ENCODE measurements at places on chromosomes 2 and 18. TPM values are rescaled to one million over a fixed set of nuclear protein-coding genes. Genes with fewer than 3 reads are reported as not detected.

GRCh38 chr2:5230855-5231254 is 461.3 kb upstream of the SOX11 start:
- no peak for DNase-seq

The SERPINB11 gene
- total RNA-seq, result not detected

The HTR2B gene
- not detected for total RNA-seq

DNA sequence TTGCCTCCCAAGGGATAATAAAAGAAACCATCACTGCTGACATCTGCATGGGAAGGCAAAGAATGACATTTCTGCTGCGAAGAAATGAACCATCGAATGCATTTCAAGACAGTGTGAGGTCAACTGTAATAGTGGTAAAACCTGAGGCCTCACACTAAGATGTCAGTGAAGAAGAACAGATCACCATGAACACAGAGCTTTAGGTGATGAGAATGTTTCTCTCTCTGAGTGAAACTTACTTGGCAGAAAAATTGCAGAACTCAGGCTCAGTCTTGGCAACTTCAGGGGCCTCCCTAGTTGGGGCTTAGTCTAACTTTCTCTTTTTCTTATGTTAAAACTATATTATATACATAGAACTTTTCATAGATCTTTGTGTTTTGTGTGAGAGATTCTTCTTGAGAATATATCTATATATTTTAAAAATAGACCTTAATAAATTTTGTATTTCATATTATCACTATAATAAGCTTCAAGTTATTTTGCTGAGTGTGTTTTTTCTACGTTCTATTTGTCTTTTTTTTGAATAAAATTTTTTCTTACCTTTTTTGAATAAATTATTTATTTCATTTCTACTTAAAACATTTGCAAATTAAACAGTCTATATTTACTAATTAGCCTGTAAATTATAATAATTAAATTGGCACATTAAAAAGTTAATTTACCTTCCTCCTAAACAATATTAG is 427.5 kb upstream of the TRIB2 start:
- no peak for DNase-seq

DNA sequence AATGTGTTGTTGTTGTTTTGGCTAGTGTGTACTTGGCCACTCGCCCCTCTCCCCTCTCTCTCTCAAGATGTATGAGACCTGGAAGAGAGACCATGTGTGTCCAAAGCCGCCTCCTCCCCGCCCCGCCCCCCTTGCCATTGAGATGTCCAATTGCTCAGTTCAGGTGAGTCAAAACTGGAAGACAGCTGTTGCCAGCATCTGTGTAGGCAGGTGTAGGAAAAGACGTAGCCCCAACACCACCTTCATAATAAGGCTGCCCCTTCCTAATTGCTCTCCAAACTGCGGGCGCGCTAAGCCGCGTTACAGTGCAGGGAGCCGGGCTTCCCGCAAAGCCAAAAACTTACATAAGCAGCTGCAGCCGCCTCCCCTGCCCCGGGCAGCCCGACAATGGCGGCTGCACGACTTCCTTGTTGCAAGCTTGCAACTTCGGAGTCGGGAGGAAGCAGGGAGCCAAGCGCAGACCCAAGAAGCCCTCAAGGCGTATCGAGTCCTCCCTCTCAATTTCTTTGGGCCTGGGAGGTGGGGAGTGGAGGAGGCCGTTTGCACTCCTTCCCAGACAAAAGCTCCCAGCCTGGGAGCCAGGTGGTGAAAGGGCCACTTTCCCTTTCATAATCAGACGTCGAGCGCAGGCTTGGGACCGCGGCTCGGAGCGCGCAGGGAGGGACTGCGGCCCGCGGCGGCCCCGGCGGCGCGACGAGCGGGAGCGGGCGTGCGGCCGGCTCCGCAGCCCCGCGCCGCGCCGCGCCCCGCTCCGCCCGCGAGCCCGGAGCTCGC is 882 bp downstream of the ZBTB14 start:
- peak; percentile 72 for DNase-seq
